ENCODE measurements at places on chromosomes 2 and 18.

DNA sequence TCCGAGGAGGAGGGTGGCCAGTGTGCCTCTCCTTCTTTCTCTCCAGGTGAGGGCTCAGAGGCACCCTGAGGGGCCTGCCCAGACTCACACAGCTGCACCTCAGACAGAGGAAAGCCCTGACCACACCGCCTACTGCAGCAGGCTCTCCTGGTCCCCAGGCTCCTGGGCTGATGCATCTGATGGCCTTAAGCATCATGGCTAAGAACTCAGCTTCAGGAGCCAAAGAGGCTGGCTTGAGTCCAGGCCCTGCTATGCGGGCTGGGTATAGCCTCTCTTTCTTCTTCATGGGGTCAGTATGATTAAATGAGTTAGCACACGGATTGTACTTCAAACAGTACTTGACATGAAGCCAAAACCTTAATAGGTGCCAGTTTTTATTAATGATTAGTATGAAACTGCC, 89.6 kb downstream of the TGFA start:
- no peak for DNase-seq

DNA sequence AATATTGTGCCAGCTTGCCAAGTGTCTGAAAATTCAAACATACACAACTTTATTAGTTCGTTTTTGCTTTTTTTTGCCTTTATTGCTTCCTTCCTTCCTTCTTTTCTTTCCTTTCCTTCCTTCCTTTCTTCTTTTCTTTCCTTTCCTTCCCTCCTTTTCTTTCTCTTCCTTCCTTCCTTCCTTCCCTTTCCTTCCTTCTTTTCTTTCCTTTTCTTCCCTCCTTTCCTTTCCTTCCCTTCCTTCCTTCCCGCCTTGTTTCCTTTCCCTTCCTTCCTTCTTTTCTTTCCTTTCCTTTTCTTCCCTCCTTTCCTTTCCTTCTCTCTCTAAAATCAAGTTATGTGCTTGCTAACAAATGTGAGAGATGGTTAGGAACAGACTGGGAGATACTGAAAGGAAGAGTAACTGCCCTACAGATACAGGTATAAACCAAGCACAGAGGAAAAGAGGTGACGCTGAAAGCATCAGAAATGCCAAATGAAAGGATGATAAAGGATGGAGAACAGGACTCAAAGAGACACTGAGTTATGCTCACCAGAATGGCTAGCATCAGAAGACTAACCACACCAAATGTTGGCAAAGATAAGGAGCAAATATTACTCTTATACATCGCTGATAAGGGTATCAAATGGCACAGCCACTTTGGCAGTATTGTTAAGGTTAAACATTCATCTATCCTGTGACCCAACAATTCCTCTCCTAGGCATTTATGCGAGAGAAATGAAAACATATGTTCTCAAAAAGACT, 151.6 kb downstream of the MREG start:
- no peak for DNase-seq

- peak; percentile 5 for DNase-seq
Observed at GRCh38 chr2:163264341-163264740, 425.8 kb upstream of the KCNH7 start.

DNA sequence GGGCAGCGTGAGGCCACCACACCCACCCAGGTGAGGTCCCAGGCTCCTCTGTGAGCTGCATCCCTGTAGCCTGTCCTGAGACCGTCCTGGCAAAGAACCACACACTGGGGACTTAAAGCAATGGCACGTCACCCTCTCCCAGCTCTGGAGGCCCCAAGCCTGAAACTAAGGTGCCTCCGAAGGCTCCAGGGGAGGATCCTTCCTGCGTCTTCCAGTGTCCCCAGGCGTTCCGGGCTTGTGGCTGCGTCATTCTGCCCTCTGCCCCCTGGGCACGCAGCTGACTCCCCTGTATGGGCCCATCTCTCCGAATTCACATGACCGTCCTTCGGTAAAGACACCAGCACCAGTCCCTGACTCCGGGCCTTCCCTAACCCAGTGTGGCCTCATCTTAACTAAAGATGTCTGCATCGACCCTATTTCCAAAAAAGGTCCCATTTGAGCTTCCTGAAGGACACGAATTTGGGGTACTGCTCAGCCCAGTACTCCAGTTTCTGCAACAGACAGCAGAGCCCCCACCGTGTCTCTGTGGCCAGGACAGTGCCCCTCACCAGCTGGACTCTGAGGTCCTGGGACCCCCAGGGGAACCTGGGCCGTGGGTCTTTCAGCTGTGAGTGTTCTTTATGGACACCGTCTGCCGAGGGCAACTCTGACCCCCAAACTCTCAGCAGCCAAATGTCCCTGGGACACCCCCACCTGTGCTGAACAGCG, 75.2 kb upstream of the CTDP1 start:
- DNase-seq, result no peak

- DNase-seq, result no peak
Observed at GRCh38 chr2:201858281-201859184, 52.2 kb downstream of the CDK15 start.

- no peak for DNase-seq
Observed at GRCh38 chr2:171044416-171044815, 115.4 kb downstream of the GORASP2 start.

GRCh38 chr18:79747156-79747845, 50.4 kb upstream of the KCNG2 start:
- no peak for DNase-seq

- DNase-seq, result no peak
Observed at GRCh38 chr2:176582176-176582575, 312.9 kb downstream of the MTX2 start.

- no peak for DNase-seq
Observed at GRCh38 chr2:77797088-77797487, 274.9 kb upstream of the LRRTM4 start.

DNA sequence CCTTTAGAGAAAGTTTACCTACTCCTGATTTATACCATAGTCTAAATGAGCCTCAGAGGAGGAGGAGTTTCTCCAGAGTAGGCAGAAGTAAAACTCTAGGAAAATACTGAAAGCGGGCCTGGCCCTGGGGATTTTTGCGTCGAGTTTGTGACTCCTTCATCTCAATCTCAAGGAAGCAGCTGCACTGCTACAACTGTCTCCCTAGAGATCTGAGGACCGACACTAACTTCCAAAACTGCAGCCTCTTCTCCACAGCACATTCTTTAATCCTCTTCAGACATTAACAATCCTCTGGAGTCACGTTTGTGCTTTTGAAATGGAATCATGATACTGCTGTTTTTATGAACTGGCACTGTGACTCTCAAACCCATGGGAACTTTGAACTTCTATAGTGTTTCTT, 281.4 kb downstream of the KCNS3 start:
- no peak for DNase-seq

GRCh38 chr18:42882122-42882521, 233.4 kb downstream of the RIT2 start:
- DNase-seq, result no peak

DNA sequence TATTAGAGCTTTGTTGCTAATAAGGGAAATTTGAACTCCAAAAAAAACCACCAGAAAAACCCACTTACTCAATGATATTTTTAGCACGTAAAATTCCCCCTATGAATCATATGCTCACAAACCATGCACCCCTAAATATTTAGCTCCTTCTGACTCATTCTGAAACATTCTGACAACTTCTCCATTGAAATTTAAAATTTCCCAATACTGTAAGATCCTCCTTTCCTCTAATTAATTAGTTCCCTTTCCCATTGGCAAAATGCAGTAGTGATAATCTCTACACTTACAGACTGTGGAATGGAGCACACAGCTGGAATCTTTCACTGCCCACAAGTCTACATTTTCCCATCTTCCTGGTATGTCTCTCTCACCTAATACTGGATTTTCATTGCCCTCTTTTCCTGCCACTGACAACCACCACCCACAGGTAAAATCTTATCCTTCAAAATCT, 215.8 kb upstream of the ACVR2A start:
- DNase-seq, result no peak

DNA sequence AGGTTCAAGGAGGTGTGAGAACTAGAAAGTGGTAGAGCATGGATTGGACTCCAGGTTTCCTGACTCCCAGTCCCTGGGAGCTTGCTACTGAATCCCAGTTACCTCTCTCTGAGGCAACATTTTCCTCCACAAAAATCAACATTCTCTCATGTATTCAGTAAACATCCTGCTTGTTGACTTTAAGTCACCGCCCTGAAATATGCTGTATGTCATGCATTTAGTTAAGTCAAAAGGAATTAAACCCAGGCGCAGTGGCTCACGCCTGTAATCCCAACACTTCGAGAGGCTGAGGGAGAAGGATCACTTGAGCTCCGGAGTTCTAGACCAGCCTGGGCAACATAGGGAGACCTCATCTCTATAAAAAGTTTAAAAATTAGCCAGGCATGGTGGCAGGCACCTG, 3.8 kb downstream of the MATN3 start:
- DNase-seq, result no peak

DNA sequence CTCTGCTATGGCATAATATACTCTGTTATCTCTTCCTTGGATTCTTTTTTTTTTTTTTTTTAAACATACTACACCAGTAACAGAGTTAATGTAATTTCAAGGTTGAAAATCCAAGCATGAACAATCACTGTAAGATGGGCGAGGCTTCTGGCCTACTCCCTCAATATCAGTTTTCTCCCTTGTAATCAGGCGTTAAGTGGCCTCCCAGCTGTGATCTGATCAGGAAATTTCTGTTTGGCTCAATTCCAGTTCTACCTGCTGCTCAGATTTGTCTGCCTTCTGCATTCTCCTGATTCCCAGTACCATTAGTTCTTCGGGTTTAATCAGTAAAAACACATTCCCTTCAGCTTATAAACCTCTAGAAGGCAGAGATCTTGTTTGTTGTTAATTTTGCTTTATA, 18.6 kb downstream of the PRKD3 start:
- DNase-seq, result no peak

DNA sequence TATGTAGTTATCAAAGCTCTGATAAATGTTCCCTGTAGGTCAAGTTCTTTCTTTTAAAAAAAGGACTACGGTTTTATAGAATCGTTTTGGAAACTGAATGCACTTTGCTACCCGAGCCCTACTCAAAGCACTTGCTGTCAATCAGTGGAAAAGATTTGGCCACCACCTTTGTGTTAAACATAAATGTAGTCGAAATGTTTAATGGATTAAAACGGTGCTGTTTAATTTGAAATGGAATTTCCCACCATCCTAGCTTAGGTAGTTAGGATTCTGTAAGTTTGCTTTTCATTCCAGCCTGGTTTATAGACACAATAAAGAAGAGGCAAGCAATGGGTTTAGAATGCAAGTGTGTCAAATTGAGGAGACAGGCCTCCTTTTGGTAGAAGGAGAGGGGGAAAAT, 69.4 kb upstream of the MMADHC start:
- DNase-seq, result no peak

- no peak for DNase-seq
Observed at GRCh38 chr2:222943820-222944219, 83.0 kb downstream of the ACSL3 start.

- no peak for DNase-seq
Observed at GRCh38 chr2:181937473-181937872, 45.9 kb downstream of the ITPRID2 start.

GRCh38 chr2:200373973-200374416, 67.5 kb downstream of the SPATS2L start:
- no peak for DNase-seq

GRCh38 chr2:159137511-159138241, 148.8 kb downstream of the WDSUB1 start:
- DNase-seq, result no peak

DNA sequence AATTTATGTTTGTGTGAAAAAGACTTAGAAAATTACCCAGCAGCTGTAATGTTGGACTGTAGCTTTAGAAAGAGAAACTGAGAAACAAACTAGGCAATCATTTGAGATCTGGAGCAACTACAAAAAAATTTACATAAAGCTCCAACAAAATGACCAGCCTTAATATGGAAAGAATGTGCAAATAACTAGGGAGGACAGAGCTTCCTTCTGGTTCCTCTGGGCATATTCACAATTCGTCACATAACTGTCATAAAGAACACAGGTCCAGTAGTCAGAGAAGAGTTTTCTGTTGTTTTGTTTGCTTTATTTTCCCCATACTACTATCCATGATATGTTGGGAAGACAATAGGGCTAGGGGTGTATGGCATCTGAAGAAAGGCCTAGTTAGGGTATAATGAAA, 416.8 kb upstream of the DSEL start:
- no peak for DNase-seq

- DNase-seq, result no peak
Observed at GRCh38 chr2:21763501-21763900, 639.7 kb downstream of the TDRD15 start.

GRCh38 chr2:12928775-12929401, 212.2 kb downstream of the TRIB2 start:
- no peak for DNase-seq

DNA sequence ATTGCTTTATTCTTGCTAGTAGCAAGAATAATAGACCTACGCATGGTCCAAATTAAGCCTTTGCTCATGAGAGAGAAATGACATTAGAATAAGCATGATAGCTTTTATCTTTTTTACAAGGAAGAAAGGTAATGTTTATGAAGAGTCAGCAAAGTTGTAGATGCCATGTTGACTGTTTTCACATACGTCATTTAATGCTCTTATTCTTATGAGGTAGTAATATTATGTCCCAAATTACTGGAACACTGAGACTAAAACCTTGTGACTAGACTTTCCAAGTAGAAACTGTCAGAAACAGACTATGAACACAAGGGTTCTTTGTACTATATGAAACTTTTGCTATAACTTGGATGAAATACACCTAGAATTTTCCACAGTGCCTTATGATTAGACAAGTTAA, 552.8 kb upstream of the SLC8A1 start:
- DNase-seq, result no peak

- peak; percentile 76 for DNase-seq
Observed at GRCh38 chr2:105114551-105114950, 76.7 kb downstream of the MRPS9 start.

GRCh38 chr2:232495292-232495691, 7.7 kb upstream of the ECEL1 start:
- DNase-seq, result no peak

GRCh38 chr18:73895701-73896100, 251.9 kb downstream of the FBXO15 start:
- no peak for DNase-seq

DNA sequence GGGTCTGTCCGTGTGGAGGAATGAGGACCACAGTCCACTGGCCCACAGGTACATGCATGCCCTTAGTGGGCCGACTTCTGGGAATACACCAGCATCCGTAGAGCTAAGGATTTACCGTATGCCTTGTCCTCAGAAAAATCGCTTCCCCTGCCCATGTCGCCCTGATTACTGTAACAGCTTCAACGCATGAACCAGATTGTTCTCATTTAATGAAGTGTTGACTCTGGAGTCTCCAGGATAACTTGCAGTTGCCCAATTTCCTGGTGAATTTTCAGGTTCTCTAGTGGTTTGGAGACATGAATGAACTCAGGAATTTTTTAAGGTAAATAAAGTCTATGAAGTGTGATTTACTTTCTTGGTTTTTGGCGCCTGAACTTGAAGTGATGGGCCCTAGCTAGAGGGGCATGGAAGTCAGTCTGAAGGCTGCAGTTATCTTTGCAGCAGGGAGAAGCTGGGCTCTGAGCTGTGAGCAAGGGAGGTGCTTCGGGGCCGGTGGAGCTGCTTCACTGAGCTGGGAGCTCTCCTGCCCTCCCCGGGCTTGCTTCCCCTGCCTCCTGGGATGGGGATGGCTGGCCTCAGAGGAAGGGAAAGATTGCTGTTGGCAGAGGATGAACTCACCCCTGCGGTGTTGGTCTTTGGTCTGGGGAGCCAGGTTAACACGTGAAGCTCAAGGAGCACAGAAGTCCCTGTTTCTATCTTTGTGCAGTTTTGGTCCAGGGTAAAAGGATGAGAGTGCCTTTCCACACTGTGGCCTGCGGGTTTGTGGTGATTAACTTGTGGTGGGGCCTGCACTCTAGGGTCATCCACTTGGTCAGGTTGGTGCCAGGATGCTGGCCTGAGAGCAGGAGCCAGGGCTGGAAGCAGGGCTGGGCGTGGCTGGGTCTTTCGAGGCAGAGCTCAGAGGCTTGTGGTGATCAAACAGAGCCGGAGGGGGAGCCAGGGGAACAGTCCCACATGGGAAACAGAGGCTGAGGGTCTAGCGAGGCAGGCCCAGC, 28.1 kb downstream of the TCF7L1 start:
- DNase-seq, result no peak

All from urothelium cell line (cell line).